Activated CD4-positive, alpha-beta T cell treated with anti-CD3 and anti-CD28 coated beads, Interleukin-2, amount 10 ng/mL, durations not matched to agents 24 days and 14 days (primary cell): ENCODE measurements at places on chromosomes 7 and 10. TPM values are rescaled to one million over a fixed set of nuclear protein-coding genes. Genes with fewer than 3 reads are reported as not detected.

- DNase-seq = no peak
- H3K36me3 ChIP-seq = no peaks in the 10 kb centered on the region
- no peaks in the 10 kb centered on the region for H3K27me3 ChIP-seq
- H3K4me3 ChIP-seq = no peak overlapping the region
- no peak overlapping the region for H3K27ac ChIP-seq
- H3K4me1 ChIP-seq = no peaks in the 10 kb centered on the region
Measured at GRCh38 chr10:130775311-130775710, 536.2 kb downstream of the TCERG1L start.

The CPEB3 gene
- total RNA-seq = 2.2 and 2.5 TPM in 2 replicates

DNA sequence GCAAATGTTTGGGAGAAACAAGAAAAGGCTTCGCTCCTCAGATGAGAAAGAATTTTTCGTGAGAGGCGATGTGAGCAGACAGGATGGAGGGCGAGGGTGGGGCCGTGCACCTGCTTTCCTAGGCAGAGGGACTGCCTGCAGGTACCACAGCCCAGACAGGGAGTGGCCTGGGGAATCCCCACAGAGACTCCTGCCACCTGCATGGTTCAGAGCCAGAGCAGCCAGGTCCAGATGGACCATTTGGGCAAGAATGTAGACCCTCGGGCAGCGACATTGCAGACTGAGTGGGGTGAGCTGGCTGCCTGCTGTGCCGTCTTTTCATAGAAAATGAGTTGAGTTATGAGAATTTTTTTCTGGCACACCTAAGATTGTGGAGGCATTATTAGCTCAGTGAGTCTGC, 216.8 kb downstream of the SNX10 start:
- no peaks in the 10 kb centered on the region for H3K36me3 ChIP-seq
- no peaks in the 10 kb centered on the region for H3K4me1 ChIP-seq
- H3K27me3 ChIP-seq = peaks cover 15% of the 10 kb centered on the region
- no peak overlapping the region for H3K4me3 ChIP-seq

The LANCL2 gene
- total RNA-seq = 10.9 and 12.2 TPM in 2 replicates

DNA sequence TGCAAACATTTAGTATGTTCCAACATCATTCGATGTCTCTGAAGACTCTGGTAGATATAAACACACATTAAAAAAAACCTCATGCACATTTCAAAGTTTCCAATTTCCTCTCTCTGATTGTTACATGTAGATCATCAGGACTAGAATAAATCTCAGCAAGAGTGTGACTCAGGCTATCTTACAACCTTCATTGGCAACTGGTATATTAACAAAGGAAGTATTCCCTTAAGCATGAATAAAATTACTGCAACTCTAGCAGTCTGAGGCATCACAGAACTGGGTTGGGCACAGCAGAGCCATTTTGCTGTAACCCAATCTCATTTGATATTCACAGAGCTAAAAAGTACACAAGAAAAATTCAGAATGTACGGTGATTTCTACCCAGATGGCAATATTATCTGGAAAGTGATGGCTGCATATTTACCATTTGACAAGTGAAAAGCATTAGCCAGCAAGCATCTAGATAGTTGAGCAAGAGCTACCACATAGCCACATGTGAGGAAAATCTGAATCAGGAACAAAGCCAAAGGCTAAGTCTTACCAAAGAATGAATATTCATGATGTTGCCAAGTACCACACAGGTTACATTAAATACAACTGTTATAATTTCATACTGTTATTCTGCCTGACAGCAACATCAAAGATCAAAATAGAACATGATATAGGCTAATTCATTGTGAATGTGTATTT, 232.2 kb downstream of the CRPPA start:
- no peaks in the 10 kb centered on the region for H3K27me3 ChIP-seq
- no peaks in the 10 kb centered on the region for H3K36me3 ChIP-seq
- no peak overlapping the region for H3K27ac ChIP-seq
- no peaks in the 10 kb centered on the region for H3K4me1 ChIP-seq
- H3K4me3 ChIP-seq = no peak overlapping the region

The DLG5 gene
- 5.2 and 5.4 TPM in 2 replicates for total RNA-seq

The CHN2 gene
- 0.33 TPM in 1 of 2 replicates, not detected in the other for total RNA-seq

The HTR7 gene
- total RNA-seq = not detected in 2 replicates

The HABP2 gene
- not detected in 2 replicates for total RNA-seq

The ADCY1 gene
- total RNA-seq = 1.5 and 2.8 TPM in 2 replicates
